ENCODE measurements at places on chromosomes 1 and 21. TPM values are rescaled to one million over a fixed set of nuclear protein-coding genes. Genes with fewer than 3 reads are reported as not detected.

The S100A3 gene
- 2.3 TPM for total RNA-seq

The ACTL8 gene
- not detected for total RNA-seq

The SYT2 gene
- under 0.01 TPM for total RNA-seq

The TNFRSF18 gene
- total RNA-seq: 1.7 TPM

The TYW3 gene
- 9.7 TPM for total RNA-seq

The PADI4 gene
- not detected for total RNA-seq

The OSCP1 gene
- 3.7 TPM for total RNA-seq

Measured in bronchial epithelial cell (primary cell).